Endodermal cell (in vitro differentiated cells): ENCODE measurements at places on chromosomes 7 and 10.

DNA sequence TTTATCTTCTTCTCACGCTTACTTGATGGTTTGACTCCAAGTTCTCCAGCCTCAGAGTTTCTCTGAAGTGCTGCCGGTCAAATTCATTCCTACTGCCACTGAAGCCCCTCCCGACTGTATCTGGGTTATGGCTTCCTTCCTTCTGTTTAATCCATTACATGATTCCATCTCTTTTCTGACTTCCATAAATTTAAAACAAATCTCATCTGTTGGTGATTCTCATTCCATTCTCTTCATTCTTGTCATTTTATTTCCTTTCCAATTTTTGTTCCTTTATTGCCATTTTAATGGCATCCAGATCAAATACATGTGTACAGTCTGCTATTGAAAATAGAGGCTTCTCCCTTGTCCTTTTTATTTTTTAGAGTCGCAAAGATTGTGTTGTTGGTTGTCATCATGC is 25.4 kb upstream of the HIBADH start:
- no peaks in the 10 kb centered on the region for H3K36me3 ChIP-seq
- H3K27ac ChIP-seq = no peak overlapping the region
- no peak overlapping the region for H3K4me3 ChIP-seq

GRCh38 chr10:120841522-120842189 is 9.5 kb upstream of the WDR11 start:
- no peaks in the 10 kb centered on the region for H3K36me3 ChIP-seq
- H3K4me3 ChIP-seq = no peak overlapping the region
- H3K4me1 ChIP-seq = no peaks in the 10 kb centered on the region
- no peaks in the 10 kb centered on the region for H3K27me3 ChIP-seq

DNA sequence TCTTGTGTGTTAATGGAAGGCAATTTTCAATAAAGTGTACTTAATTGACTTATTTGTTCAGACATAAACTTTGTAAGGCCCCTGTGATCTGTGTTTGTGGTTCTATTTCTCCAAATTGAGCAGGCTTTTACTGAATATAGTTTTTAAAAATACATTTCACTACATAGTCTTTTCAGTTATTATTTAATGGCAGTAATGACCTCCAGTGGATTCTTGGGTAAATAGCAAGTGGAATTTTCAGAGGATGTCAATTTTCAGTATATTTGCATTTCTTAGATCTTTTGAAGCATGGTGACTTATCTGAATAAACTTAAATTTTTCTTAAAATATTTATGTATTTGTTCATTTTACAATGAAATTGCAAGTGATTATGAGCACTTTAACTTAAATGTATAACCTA is 203.1 kb upstream of the PCLO start:
- DNase-seq = no peak
- no peak overlapping the region for H3K4me3 ChIP-seq
- H3K27ac ChIP-seq = no peak overlapping the region
- H3K4me1 ChIP-seq = no peaks in the 10 kb centered on the region
- H3K36me3 ChIP-seq = peaks cover 10% of the 10 kb centered on the region

- H3K4me1 ChIP-seq = no peaks in the 10 kb centered on the region
- DNase-seq = no peak
- no peak overlapping the region for H3K27ac ChIP-seq
- H3K27me3 ChIP-seq = no peaks in the 10 kb centered on the region
- H3K4me3 ChIP-seq = no peak overlapping the region
Observed at GRCh38 chr7:18706670-18707069, 211.1 kb downstream of the HDAC9 start.

DNA sequence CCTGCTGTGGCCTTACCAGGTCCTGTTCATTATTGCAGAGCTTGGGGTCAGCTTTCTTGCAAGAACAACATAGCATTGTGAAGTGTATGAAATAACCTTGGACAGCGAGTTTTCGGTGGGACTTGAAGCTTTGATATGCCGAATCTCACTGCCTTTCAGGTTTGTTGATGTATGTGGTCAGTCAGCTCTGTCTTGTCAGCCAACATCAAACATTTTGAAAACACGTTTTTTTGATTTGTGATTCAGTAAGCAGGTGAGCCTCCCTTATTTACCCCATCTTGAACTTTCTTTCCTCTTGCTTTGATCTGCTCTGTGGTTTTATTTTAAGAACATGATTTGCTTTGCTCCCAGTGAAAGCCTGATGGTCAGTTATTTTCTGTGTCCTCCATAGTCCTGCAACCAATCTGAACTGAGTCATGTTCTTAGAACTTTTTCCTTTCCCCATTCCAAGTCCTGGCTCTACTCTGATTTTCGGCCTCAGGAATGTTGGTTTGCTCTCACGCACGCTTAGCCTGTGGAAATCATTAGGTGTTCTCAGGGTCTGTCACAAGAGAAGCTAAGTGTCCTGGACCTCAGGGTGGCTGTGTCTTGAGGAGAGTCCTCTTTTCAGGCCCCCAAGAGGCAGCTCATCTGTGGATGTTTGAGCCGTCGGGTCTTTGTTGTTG is 8.7 kb downstream of the WBP1L start:
- H3K27me3 ChIP-seq = no peaks in the 10 kb centered on the region
- H3K27ac ChIP-seq = no peak overlapping the region
- DNase-seq = no peak
- H3K36me3 ChIP-seq = no peaks in the 10 kb centered on the region

DNA sequence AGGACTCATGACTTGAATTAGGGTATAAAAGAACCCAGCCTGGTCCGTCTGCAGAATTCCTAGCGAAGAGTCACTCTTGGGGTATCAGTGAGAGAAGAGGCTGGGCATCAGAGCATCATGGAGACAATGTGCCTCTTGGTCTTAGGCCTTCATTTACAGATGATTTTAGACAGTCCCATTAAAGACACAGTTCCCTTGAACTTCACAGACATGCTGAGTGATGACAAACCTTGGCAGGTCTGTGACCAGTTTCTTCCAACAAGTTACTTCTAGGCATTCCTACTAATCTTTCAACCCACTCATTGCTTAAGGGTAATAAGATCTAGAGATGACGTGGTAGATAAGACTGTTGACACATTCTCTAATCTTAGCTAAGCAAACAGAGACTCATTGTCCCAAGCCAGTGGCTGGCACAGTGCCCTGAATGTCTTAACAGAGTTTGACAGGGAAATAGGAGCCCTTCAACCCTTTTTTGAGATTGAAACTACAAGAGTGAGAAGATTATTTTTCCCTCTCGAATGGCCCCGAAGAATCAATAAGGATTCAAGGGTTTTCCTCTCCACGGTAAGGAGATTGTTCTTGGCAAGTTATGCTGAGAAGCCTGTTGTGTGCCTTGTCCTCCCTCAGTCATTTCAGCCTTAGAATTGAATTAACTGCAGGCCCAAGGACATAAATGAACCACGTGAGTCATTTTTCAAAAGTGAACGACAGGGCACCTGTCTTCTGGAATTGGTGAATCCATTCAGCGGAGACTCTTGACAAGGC is 281.1 kb downstream of the CCDC3 start:
- no peaks in the 10 kb centered on the region for H3K36me3 ChIP-seq
- peak overlapping the region; percentile 42 for H3K27ac ChIP-seq
- peaks cover 21% of the 10 kb centered on the region for H3K4me1 ChIP-seq
- DNase-seq = peak; percentile 64
- H3K27me3 ChIP-seq = no peaks in the 10 kb centered on the region
- peak overlapping the region; percentile 53 for H3K4me3 ChIP-seq

DNA sequence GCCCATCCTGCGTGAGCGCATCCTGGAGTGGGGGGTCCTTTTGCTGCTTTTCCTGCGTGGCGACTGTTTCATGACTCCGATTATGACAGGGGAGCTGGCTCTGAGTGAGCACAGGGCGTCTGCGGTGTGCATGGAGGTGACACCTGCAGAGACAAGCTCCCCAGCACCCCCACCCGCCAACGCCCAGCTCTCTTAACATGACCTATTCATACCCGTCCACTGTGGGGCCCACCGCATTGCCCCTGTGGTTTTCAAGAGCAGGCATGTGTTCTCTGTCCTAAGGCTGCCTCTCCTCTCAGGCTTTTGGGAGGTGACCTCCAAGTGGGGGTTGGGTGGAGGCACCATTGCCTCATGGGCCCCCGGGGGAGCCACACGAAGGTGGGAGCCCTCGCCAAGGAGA is 500.7 kb downstream of the TCERG1L start:
- H3K27ac ChIP-seq = no peak overlapping the region
- no peaks in the 10 kb centered on the region for H3K36me3 ChIP-seq
- DNase-seq = peak; percentile 36

DNA sequence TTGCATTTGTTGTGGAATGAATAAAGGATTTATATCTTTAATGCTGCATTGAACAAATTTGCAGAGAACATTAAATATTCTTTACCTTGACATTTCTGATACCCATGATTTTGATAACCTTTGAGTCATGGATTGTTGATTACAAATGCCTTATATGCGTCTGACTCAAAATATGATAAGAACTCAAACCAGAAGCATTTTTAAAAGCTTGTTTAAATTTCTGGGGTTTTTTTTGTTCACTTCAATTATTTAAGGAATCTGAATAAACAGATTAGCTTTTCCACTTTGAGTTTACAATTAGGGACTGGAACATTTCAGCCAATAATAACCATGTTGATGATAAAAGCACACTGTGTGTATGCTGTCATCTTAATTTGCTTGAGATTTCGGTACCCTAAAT is 253.5 kb downstream of the NRG3 start:
- H3K27ac ChIP-seq = no peak overlapping the region
- no peaks in the 10 kb centered on the region for H3K27me3 ChIP-seq
- no peaks in the 10 kb centered on the region for H3K36me3 ChIP-seq
- DNase-seq = no peak
- H3K4me1 ChIP-seq = no peaks in the 10 kb centered on the region

DNA sequence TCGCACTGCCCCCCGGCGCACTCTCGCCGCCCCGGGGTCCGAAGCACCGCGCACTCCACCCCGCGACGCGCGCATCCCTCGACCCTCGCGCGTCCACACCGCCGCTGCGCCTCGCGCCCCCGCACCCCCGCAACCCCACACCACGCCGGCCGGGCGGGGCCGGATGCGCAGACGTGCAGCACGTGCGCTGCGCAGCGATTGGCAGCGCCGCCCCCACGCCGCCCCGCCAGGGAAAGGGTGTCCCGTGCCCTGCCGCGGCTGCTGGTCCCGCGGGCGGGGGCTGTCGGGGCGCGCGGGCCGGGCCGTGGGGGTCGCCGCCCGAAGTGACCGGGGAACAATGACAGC is 53.7 kb upstream of the KDM7A start:
- DNase-seq = peak; percentile 54
- H3K4me1 ChIP-seq = no peaks in the 10 kb centered on the region
- no peak overlapping the region for H3K27ac ChIP-seq
- peak overlapping the region; percentile 84 for H3K4me3 ChIP-seq
- H3K36me3 ChIP-seq = no peaks in the 10 kb centered on the region

- H3K4me1 ChIP-seq = no peaks in the 10 kb centered on the region
- no peak overlapping the region for H3K4me3 ChIP-seq
- no peak for DNase-seq
- no peaks in the 10 kb centered on the region for H3K27me3 ChIP-seq
- no peak overlapping the region for H3K27ac ChIP-seq
- no peaks in the 10 kb centered on the region for H3K36me3 ChIP-seq
Observed at GRCh38 chr10:66180581-66181318, 745.1 kb upstream of the LRRTM3 start.

- no peak overlapping the region for H3K27ac ChIP-seq
- DNase-seq = no peak
- peaks cover 15% of the 10 kb centered on the region for H3K4me1 ChIP-seq
- no peaks in the 10 kb centered on the region for H3K36me3 ChIP-seq
- no peak overlapping the region for H3K4me3 ChIP-seq
Observed at GRCh38 chr7:47036909-47037308, 545.0 kb downstream of the TNS3 start.

- no peaks in the 10 kb centered on the region for H3K4me1 ChIP-seq
- H3K4me3 ChIP-seq = no peak overlapping the region
- no peaks in the 10 kb centered on the region for H3K27me3 ChIP-seq
- no peak for DNase-seq
- no peak overlapping the region for H3K27ac ChIP-seq
- H3K36me3 ChIP-seq = no peaks in the 10 kb centered on the region
Observed at GRCh38 chr7:144470078-144470477, 66.6 kb upstream of the NOBOX start.

DNA sequence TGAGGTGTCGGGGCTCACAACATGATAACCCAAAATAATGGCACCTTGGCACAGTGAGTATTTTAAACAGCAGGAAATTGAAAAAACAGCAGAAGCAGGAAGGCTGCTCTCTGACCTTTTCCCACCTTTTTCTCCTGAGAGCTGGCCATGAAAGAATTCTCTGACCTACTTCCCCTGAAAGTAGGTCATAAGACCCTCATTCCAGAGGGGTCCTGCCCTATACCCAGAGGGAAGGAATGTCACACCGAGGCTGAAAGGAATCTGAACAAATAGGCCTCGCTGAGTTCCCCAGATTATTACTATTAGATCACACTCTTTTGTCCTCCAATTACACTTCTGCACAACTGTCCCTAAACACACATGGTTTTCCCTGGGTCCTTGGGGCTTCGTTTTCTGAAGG is 18.8 kb downstream of the CPVL start:
- H3K4me1 ChIP-seq = no peaks in the 10 kb centered on the region
- H3K4me3 ChIP-seq = peak overlapping the region; percentile 4
- DNase-seq = peak; percentile 65
- peaks cover 7% of the 10 kb centered on the region for H3K27me3 ChIP-seq

- H3K36me3 ChIP-seq = no peaks in the 10 kb centered on the region
- no peak for DNase-seq
- H3K4me3 ChIP-seq = no peak overlapping the region
- no peak overlapping the region for H3K27ac ChIP-seq
Observed at GRCh38 chr7:128349466-128349825, 5.7 kb upstream of the RBM28 start.

- peak; percentile 71 for DNase-seq
- H3K27ac ChIP-seq = no peak overlapping the region
- H3K4me1 ChIP-seq = no peaks in the 10 kb centered on the region
- H3K27me3 ChIP-seq = peaks cover 9% of the 10 kb centered on the region
- H3K36me3 ChIP-seq = no peaks in the 10 kb centered on the region
- no peak overlapping the region for H3K4me3 ChIP-seq
Observed at GRCh38 chr7:100893910-100894721, 1.6 kb downstream of the ACHE start.

GRCh38 chr10:123642293-123642692 is 23.9 kb upstream of the GPR26 start:
- no peak overlapping the region for H3K4me3 ChIP-seq
- no peaks in the 10 kb centered on the region for H3K36me3 ChIP-seq
- peak; percentile 60 for DNase-seq
- H3K27ac ChIP-seq = no peak overlapping the region
- H3K27me3 ChIP-seq = no peaks in the 10 kb centered on the region

GRCh38 chr7:112622159-112622715 is 141.4 kb downstream of the LSMEM1 start:
- no peak overlapping the region for H3K27ac ChIP-seq
- H3K36me3 ChIP-seq = no peaks in the 10 kb centered on the region
- no peaks in the 10 kb centered on the region for H3K4me1 ChIP-seq

GRCh38 chr7:13920053-13920697 is 69.3 kb downstream of the ETV1 start:
- peak overlapping the region; percentile 81 for H3K27ac ChIP-seq
- H3K36me3 ChIP-seq = no peaks in the 10 kb centered on the region
- no peaks in the 10 kb centered on the region for H3K4me1 ChIP-seq
- H3K27me3 ChIP-seq = no peaks in the 10 kb centered on the region
- DNase-seq = peak; percentile 38
